ENCODE measurements at places on chromosomes 12 and 14.

- no peak for DNase-seq
These were observed 19.8 kb upstream of the PALS1 start for GRCh38 chr14:67221248-67221981.

- no peak for DNase-seq
These were observed 117.9 kb downstream of the DICER1 start for GRCh38 chr14:95039259-95039992.

GRCh38 chr12:113996026-113996425 lies 29.9 kb upstream of the RBM19 start:
- DNase-seq, result no peak

GRCh38 chr14:68541178-68541896 lies 251.5 kb downstream of the ZFP36L1 start:
- no peak for DNase-seq

DNA sequence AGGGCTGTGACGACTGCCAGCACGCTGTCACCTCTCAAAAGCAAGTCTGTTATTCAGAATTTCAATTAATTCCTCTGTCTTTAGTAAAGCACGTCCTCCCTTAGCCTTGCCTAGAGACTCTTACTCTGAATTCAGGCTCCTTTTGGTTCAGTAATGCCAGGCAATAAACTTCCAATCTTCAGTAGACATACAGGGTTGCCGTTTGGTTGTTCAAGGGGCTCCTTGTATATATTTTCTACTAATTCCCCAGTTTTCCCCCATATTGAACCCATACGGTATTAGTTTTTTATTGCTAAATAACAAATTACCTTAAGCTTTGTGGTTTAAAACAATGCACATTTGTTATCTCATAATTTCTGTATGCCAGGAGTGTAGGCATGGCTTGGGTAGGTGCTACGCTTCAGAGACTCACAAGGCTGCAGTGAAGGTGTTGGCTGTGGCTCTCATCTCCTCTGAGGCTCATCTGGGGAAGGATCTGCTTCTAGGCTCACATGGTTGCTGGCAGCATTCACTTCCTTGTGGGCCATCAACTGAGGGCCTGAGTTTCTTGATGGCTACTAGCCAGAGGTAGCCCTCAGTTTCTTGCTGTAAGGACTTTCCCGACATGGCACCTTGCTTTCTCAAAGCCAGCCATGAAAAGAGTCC lies 7.3 kb upstream of the CLECL1 start:
- DNase-seq, result no peak

GRCh38 chr12:52221912-52222457 lies 11.1 kb upstream of the KRT7 start:
- DNase-seq, result peak; percentile 33

- DNase-seq, result no peak
These were observed 517.8 kb downstream of the C12orf50 start for GRCh38 chr12:87511371-87511770.

- no peak for DNase-seq
These were observed 334.1 kb downstream of the ALG10 start for GRCh38 chr12:34356233-34356987.

- no peak for DNase-seq
These were observed 28.2 kb downstream of the RAP1B start for GRCh38 chr12:68638721-68639395.

DNA sequence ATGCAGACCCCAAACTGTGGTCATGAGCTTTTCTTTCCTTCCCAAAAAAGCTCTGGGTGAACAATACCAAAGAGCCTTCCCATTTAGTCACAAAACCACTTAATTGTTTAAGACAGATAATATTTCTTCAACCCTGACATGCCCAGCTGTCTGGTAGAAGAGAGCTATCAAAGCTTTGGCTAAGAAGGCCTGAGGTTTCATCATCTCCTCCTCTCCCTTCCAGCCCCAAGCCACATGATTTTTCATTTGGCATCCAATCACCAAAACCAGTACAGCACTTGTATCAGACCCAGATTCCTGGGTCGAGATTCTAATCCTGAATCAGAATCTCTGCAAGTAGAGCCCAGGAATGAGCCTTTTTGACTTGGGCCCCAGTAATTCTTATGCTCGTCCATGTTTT lies 199.6 kb upstream of the TMEM260 start:
- DNase-seq, result no peak

DNA sequence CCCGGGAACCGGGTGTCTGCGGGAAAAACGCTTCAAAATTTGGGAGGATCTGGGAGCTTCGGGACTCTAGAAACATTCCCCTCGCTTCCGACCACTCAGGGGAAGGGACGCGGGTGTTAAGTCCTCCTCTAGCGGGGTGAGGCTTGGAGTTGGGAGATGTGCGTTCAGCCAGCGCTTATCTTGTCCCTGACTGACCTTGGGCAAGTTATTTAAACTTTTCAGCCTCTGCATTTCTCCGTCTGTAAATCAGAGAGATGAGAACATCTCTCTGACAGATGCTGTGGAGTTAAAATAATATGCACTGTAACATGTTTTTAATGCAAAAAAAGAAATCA lies 76.9 kb upstream of the ANO4 start:
- DNase-seq, result no peak

DNA sequence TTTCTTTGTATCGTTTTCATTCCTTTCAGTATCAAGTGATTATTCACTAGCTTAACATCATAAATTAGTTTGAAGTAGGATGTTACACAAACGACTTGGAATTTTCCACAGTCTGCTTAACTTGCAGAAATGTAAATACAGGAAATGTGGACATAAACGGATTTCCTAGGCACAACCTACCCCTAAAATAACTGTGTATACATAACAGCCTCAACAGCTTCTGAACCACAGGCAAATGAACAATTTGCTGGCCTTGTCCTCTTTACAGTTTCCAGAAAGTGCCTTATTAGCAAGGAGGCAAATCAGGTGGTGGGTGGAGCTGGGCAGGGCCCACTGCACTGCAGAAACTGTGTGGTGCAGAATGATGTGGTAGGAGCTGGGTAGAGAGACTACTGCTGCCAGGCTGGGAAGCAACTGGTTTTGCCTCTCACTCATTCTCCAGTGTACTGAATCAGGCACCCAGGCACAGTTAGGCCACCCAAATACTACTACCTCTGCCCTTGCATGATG lies 14.1 kb downstream of the DRAM1 start:
- DNase-seq, result no peak

- no peak for DNase-seq
These were observed 6.9 kb downstream of the MMP14 start for GRCh38 chr14:22843123-22843925.

Measured in activated naive CD4-positive, alpha-beta T cell (primary cell).